Activated naive CD4-positive, alpha-beta T cell treated with anti-CD3 and anti-CD28 coated beads, Interleukin-2, amount 10 ng/mL, durations not matched to agents 7 days and 5 days (primary cell): ENCODE measurements at places on chromosomes 2 and 18.

DNA sequence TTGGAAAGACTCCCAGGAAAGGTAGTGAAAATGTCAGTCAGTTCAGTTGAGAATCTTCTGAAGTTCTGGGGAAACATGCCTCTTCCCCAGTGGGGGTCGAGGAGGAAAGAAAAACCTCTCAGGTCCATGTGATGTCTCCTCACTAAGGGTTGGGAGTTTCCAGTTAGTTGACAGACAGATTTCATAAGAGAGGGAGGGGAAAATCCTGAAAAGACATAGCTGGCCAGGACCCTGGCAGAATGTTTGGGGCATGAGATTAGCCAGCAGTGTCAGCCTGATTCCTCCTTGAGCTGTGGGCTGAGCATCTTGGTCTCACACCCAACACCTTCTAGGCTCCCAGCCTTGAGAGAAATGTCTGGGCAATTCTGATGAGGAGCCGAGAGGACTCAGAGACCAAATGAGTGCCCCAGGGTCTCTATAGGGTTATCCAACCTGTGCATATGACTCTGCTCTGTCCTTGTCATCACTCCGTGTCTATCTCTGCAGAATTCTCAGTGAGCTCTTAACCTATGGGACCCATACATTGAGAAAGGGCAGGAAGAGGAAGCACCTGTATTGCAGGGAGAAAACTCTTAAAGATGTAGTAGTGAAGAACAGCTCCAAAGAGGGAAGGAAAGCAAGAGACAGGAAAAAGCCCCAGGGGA lies 13.9 kb downstream of the BMP10 start:
- DNase-seq = no peak

- DNase-seq = no peak
Measured at GRCh38 chr2:38028829-38029228, 47.1 kb downstream of the CYP1B1 start.

GRCh38 chr18:5207471-5208150 lies 10.6 kb upstream of the AKAIN1 start:
- DNase-seq = no peak

GRCh38 chr2:194769030-194769429 lies 888.0 kb upstream of the SLC39A10 start:
- no peak for DNase-seq

DNA sequence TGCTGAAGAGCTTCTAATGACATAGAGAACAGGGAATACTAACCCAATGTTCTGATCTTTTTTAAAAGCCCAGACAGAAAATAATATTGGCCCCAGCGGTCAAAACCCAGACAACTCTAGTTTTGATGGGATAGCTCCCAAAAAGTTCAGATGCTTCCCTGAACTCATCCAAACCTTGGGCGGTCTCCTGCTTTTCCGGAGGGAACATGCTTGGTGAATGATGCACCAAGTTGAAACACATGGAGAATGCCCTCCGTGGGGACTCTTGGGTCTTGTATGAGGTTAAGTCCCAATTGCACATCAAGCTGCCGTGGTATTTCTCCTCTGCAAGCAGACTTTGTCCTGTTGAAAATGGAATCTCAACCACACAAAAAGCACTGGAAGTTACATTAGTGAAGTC lies 120.7 kb upstream of the CTAGE1 start:
- DNase-seq = no peak

- DNase-seq = no peak
Measured at GRCh38 chr2:65943099-65943786, 491.7 kb upstream of the MEIS1 start.

GRCh38 chr2:105397953-105398335 lies 907 bp downstream of the FHL2 start:
- no peak for DNase-seq

- DNase-seq = no peak
Measured at GRCh38 chr2:164542581-164543021, 78.7 kb downstream of the GRB14 start.
